Activated T-cell treated with anti-CD3 and anti-CD28 coated beads, Interleukin-2, amount 50 U/mL, for 48 hours (primary cell): ENCODE measurements at places on chromosomes 6 and 20.
A peak's percentile ranks its signal among the peaks of the same experiment; 100 is the strongest.

DNA sequence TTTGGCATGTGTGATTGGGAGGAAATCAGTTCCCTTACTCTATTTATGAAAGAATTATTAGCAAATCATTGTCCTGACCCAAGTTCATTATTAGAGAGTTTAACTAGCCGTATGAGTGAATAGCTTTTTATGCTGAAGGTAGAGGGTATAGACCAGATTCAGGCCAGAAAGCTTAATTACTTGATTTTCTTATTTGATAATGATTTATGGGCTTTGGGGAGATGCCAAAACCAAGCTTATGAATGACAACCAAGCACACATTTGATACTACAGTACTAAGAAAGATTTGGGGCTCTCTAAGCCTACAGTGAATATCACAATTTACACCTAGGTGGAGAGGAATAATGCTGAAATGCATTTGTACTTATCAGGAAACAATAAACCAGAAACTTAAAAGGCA is 193.2 kb downstream of the ARHGAP18 start:
- no peak for DNase-seq

GRCh38 chr20:36823121-36823520 is 49.6 kb upstream of the DSN1 start:
- no peak for DNase-seq

- no peak for DNase-seq
Observed at GRCh38 chr6:147839708-147840610, 331.5 kb downstream of the SAMD5 start.

- no peak for DNase-seq
Observed at GRCh38 chr6:20153194-20153593, 59.1 kb downstream of the MBOAT1 start.

- no peak for DNase-seq
Observed at GRCh38 chr6:4384656-4385055, 249.3 kb upstream of the ECI2 start.

GRCh38 chr20:32231847-32232246 is 24.2 kb downstream of the POFUT1 start:
- peak; percentile 64 for DNase-seq

DNA sequence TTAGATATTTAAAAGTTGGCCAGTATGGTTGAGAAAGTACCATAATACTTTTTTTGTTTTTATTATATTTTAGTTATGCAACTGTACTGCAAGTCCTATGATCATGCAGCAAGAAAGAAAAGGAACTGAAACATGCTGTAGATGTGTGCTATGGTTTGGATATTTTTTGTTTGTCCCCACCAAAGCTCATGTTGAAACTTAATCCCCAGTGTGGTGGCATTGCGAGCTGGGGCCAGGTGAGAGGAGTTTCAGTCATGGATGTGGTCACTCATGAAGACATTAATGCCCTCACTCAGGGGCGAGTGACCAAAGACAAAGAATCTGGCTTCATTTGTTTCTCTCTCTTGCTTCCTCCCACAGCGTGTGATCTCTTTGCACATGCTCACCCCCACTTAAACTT is 393.9 kb downstream of the PAX1 start:
- DNase-seq, result no peak

DNA sequence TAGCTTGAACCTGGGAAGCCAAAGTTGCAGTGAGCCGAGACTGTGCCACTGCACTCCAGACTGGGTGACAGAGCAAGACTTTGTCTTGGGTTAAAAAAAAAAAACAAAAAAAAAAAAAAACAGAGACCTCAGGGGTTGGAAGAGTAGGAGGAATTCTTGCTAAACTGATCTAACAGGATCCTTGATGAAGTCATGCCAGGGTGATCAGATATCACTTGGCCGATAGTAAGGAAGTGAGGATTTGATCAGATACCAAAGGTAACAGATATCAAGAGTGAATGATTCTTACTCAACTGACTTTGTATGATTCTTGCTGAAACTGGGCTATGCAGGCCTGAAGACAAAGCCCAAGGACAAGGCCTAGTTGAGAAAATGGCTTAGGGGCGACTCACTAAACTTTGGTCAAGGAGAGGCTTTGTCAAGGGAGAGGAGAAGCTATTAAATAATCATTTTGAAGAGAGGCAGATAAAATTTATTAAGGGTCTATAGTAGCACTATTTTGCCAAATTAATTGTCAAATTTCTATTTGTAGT is 624.7 kb downstream of the UTRN start:
- DNase-seq, result no peak

DNA sequence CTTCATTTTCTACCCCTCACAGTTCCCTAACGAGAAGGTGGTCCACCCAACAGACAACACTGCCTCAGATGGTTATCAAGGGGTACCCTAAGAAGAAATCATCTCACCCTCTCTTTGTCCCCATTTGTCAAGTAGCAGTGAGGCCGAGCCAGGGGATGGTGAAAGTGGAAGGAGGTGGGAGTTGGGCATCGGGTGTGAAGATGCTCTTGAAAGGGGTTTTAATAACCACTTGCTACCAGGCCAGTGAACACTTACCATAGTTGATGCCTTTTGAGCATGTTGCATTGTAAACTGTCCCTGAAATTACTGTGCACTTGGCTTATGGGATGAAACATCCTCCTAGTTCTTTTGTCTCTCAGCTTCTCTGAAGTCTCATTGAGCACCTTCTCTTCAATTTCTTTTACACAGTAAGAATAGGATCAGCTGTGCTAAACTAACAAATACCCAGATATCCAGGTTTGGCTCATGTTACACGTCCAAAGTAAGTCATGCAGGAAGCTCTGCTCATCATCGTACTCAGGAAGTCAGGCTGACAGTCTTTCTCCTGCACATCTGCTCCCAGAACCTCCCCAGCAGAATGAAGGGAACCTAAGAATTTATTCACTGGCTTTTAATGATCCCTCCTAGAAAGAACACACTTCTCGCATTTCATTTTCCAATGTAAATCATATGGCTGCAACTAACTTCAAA is 13.3 kb downstream of the HLA-DPB1 start:
- no peak for DNase-seq

GRCh38 chr20:9517297-9518162 is 3.1 kb downstream of the LAMP5 start:
- DNase-seq, result no peak

DNA sequence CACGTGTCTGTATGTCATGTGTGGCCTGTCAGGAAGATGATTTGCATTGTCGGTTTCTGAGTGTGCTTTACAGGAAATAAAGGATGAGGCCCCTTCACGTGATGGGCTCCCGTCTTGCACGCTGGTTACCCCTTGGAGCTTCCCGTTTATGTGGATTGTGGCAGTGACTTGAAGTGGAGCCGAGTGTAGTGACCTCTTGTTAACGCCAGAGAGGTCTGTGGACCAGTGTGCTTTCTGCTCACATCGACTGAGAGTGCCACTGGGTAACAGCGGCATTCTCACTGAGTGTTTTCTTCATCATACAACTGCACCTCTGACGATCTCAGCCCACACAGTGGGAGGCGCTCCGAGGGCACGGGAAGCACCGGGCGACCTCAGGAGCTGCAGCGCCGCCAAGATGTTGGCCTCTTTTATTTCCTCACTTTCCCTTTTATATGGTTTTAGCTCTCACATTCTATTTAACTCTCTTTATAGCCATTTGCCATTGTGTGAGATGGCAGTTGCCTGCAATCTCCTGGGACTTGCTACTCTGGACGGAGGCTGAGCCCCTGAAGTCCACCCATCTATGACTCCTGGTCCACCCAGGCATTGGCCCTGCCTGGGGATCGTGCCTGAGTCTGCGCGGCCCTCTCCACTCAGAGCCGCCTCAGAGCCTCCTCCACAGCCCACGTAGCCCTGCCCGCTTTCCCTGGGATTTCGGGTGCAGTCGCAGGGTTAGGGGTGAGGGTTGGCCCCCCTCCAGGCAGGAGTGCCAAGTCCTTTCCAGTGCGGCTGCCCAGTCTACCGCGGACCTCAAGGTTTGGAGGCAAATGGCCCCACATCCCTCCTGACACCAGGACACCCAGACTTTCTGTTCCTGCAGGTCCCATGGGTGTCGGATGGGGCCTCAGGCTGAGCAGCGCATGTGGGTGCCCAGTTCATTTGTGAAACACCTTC is 238.9 kb downstream of the ERMARD start:
- peak; percentile 67 for DNase-seq

DNA sequence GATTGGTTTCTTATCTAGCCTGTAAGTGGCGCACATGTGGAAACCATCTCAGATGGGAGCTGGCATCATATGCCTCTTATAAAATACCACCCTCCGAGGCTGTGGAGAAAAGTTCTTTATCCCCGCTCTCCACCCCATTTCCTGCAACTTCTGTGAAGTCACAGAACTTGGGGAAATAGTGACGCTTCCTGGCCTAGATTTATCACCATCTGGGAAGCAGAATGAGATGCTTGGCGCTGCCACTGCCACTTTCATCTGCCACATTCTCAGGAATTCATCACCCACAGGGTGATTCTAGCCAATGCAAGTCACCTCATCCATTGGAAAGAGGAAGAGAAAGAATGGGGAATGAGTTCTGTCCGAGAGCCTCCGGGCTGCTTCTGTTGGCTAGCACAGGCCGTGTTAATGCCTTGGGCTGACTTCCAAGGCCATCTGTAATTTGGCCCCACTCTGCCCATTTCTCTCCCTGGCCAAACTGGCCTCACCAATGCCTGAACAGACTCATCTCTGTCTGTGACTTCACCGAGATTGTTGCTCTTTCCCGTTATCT is 148.8 kb upstream of the SOX4 start:
- no peak for DNase-seq

GRCh38 chr20:53739799-53740785 is 146.5 kb upstream of the ZNF217 start:
- peak; percentile 39 for DNase-seq

GRCh38 chr6:169669147-169669546 is 32.7 kb downstream of the WDR27 start:
- no peak for DNase-seq

- DNase-seq, result no peak
Observed at GRCh38 chr6:91562955-91563354, 976.1 kb upstream of the MAP3K7 start.

DNA sequence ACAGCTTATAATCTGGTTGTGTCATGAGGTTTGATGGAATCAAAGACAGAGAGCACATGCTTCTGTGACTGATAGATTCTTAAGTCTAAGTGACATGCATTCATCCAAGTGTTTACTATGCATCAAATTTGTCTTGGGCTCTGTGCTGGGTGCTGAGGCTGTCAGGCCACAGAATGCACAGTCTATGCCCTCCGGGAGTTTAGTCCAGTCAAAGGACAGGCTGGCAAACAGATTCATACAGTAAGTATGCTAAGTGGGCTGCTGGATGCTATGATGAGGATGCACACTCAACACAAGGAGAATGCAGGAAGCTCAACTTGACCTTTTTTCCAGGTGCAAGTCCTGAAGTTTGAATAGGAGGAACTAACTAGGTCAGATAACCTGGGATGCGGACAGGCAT is 146.7 kb downstream of the UST start:
- no peak for DNase-seq

GRCh38 chr6:41059556-41059955 is 6.6 kb downstream of the APOBEC2 start:
- no peak for DNase-seq

- no peak for DNase-seq
Observed at GRCh38 chr6:159017757-159018559, 18.0 kb upstream of the RSPH3 start.

GRCh38 chr6:30615958-30616810 is 859 bp downstream of the PPP1R10 start:
- peak; percentile 48 for DNase-seq

GRCh38 chr20:51720384-51720783 is 47.8 kb downstream of the ATP9A start:
- DNase-seq, result no peak

- no peak for DNase-seq
Observed at GRCh38 chr6:149440735-149441671, 40.9 kb downstream of the SUMO4 start.

DNA sequence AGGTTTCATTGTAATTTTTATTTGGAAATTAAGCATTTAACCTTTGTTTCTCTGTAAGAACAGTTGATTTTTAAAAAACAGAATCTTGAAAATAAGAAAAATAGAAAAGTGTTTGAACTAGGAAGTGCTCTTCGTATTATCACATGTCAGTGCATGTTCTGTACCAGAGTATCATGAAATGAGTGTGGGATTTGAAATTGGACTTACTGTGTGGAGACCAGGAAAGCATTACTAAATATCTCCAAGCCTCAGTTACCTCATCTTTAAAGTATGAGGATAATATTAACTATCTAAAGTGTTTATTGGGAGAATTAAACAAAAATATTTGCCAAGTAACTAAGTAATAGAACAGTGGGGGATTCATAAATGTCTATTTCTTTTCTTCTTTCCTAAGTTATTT is 156.9 kb upstream of the FLRT3 start:
- DNase-seq, result no peak

DNA sequence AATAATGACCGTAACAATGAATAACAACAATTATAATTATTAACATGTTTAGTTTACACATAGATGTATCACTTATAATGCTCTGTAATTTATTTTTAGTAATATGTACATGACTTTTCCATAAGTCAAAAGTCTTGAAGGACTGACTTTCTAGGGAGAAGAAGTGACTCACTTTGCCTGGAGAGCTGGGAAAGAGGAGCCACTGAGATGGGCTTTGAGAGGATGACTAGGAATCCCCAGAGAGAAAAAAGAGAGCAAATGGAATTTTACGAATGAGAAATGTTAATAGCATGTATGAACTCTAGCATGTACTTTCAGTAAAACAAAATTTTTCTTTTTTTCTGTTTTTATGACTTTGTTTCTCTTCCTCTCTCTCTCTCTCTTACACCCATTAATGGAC is 67.8 kb upstream of the RALY start:
- DNase-seq, result no peak

- DNase-seq, result no peak
Observed at GRCh38 chr6:16327777-16328325, 89.5 kb downstream of the GMPR start.

- no peak for DNase-seq
Observed at GRCh38 chr6:83098589-83098988, 31.1 kb downstream of the DOP1A start.

GRCh38 chr6:115310156-115310555 is 750.5 kb downstream of the FRK start:
- DNase-seq, result no peak

- no peak for DNase-seq
Observed at GRCh38 chr6:167031082-167031709, 32.0 kb downstream of the CEP43 start.

DNA sequence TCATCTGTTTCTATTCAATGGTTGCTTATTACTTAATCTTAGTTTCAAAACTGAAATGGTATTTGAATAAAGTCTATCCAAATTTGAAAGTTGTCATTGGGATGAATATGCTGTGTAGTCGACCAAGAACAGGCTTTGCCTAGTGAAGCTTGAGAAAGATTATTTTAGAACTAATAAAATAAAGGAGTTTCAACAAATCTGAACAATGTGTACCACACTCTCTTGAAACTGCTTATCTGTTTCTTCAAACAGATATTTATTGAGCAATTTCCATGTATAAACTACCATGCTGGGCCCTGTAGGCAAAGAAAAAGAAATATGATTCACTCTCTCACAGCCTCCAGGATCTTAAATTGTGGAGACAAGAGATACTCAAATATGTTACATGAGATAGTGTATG is 174.4 kb downstream of the OGFRL1 start:
- no peak for DNase-seq

DNA sequence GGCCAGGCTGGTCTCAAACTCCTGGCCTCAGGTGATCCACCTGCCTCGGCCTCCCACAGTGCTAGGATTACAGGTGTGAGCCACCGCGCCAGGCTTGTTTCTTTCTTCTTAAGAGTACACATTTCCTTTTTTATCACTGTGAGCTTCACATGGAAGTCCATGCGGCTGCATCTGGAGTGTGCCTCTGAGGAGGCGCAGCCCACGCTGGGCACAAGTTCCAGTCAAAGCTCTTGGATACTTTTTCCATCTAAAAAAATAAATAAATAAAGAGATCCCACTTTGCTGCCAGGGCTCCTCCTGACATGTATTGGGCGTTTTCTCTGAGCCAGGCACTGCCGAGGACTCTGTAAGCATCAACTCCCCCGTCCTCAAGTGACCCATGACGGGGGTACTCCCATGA is 123.0 kb downstream of the PREX1 start:
- DNase-seq, result no peak
